Right cardiac atrium (tissue), 5 donors: ENCODE measurements at places on chromosomes 4 and X. TPM values are rescaled to one million over a fixed set of nuclear protein-coding genes. Genes with fewer than 3 reads are reported as not detected.
A peak's percentile ranks its signal among the peaks of the same experiment; 100 is the strongest.

The CSAG3 gene
- polyA plus RNA-seq = not detected

The SULT1B1 gene
- polyA plus RNA-seq = 0.18 TPM

GRCh38 chrX:24563291-24564010 lies 83.7 kb downstream of the PCYT1B start:
- no peak for DNase-seq

DNA sequence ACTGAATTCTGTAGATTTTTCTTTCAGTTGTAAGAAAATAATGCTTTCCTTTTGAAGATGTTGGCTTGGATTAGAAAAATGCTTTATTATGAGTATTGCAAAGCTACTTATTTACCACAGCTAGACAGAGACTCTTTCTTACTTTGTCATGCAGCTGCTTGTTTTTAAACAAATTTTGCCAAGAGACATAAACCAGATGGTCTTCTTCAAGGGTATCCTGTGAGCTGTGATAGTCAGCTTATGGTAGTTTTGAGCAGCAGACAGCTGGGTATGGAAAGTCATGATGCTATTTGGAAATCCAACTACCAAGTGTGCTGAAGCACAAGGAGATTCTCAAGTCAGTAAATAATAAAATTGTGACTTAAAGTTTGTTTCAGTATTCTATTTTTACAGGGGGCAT lies 941.5 kb downstream of the DMD start:
- DNase-seq = no peak

DNA sequence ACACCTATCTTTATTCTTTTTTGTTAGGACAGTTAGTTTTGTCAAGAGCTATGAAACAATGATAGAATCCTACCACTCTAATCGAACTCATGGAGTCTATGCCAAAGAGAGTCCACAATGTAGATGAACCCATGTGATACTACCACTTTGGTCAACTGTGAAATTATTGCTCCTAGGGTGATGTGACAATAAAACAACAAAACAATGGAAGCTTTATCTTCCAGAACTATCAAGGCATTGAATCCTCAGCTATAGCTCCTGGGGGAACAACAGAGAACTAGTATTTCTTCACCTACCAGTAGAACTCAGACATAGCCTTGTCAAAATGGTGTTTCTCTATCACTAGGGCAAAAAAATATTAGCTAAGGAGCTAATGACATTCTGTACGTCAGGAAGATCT lies 62.9 kb downstream of the SHROOM4 start:
- DNase-seq = no peak

DNA sequence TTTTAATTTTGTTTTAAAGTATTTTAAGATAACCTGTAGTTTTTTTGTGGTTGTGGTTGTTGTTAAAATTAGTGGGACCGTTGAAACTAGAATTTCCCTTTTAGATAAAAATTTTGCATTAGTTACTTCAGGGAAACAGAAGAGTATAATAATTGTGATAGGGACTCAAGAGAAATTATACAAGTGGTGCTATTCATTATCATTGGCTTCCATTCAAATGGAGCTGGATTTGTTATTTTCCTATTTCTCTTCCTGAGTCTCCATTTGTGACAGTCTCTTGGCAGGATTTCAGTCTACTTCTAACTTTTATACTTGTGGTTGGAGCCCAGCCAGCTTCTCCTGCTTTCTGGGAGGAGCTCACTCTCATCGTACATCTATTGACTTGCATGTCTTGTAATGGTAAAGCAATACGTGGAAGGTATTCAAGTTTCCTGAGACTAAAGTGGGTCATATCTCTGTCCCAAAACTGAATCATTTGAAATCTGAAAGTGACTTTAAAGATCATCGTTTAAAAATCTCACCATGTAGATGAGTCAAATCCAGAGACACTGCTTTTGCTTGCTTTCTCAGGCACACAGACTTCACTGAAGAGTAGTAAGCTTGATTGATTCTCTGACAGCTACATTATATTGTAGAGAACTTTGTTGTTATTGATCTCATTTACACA lies 155.8 kb downstream of the RPA4 start:
- peak; percentile 23 for DNase-seq

GRCh38 chr4:48361012-48361400 lies 19.7 kb downstream of the SLAIN2 start:
- no peak for DNase-seq

- no peak for DNase-seq
Measured at GRCh38 chr4:176134670-176135069, 60.7 kb downstream of the SPATA4 start.

- DNase-seq = no peak
Measured at GRCh38 chrX:15334561-15334960, 762 bp downstream of the PIGA start.

DNA sequence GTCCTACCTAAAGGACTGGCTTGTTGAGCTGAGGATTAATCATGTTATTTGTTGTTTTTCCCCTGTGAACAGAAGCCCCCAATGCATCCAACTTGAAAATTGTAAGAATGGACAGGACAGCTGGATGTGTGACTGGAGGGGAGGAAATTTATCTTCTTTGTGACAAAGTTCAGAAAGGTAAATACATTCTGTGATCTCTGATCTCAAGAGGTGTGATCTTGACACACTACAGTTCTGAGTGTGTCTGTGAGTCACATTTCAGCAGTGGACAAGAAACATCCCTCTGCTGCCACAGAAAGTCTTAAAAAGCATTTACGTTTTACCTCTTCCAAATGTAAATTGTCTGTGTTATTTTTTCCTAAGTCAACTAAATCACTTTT lies 79.3 kb downstream of the NFKB1 start:
- DNase-seq = no peak
